ENCODE measurements at places on chromosomes 6 and 20.

DNA sequence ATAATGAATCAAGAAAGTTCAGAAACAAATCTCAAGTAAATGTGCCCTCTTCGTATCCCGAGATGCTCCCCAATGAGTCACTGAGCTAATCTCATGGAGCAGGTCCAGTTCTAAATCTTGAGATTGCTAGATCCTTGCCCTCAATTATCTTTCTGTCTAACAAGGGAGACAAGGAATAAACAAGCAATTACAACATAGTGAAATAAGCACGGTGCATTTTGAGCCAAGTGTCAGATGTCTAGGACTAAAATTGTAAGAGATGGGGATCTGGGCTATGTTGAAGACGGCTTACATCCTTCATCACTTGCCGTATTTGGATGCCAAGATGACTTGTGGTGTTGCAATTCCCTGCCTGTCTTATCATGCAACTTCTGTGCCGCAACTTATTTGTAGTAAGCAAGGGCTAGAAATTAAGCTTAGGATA, 56.5 kb upstream of the ADGRF1 start:
- no peak for DNase-seq

- no peak for DNase-seq
Measured at GRCh38 chr6:37980222-37980595, 160.7 kb downstream of the ZFAND3 start.

- no peak for DNase-seq
Measured at GRCh38 chr6:133369773-133370272, 128.7 kb downstream of the EYA4 start.

DNA sequence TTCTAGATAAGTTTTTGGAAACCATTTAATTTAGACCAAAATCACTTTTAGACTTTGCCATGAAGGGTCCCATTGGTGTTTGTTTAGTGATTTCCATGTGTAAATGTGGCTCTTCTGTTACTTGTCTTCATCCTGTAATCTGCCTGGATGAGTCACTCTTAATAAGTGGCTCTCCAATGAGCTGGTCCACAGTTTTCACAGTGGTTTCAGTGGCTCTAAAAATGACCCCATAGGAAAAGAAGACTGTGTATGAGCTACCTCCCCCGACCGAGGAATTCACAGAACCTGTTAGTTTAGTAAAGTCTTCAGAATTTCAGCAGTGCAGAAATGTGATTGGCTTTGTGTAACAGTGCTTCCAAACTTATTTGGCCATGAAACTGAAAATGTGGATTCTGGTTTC, 492.0 kb upstream of the MARCKS start:
- DNase-seq, result no peak

GRCh38 chr6:141618180-141618581, 514.5 kb upstream of the GJE1 start:
- DNase-seq, result no peak
